ENCODE measurements at places on chromosomes 6 and 20.

GRCh38 chr6:35299674-35300073, 2.1 kb downstream of the DEF6 start:
- no peak for DNase-seq

- DNase-seq, result no peak
These were observed 21.5 kb upstream of the AAR2 start for GRCh38 chr20:36214684-36215256.

- DNase-seq, result no peak
These were observed 64.8 kb downstream of the PPP1R3G start for GRCh38 chr6:5149891-5150290.

- DNase-seq, result no peak
These were observed 55.1 kb downstream of the HNF4A start for GRCh38 chr20:44410583-44411019.

- no peak for DNase-seq
These were observed 51.3 kb downstream of the CD109 start for GRCh38 chr6:73747289-73747688.

Measured in stimulated activated CD4-positive, alpha-beta T cell treated with anti-CD3 and anti-CD28 coated beads, TNF-alpha, amount 100 ng/mL, for 24 hours (primary cell).